ENCODE measurements at places on chromosomes 11 and 22.

DNA sequence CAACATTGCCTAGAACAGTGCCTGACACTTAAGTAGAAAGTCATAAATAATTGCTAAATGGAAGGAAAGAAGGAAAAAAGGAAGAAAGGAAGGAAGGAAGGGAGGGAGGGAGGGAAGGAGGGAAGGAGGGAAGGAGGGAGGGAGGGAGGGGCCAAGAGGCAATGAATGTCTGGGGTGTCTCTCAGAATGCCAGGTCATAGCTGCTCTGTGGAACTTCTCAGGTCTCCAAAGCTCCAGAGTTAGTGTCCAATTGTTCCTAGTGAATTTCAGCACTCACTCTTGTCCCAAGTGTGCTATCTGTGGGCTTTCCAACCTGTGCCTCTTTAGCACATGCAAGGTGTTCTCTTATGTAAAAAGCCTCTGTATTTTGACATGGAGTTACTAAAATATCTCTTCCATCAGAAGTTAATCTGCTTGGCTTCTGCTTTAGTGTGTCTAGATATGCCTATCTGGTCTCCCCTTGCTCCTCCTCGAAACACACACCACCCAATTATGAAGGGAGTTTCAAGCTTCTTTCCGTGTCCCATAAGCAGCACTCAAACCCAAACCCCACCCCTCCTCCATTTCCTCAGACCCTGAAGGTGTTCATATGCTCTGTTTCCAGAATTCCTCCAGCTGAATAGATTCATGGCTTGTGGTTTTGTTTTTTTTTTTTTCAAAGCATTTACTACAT lies 56.5 kb downstream of the FAM76B start:
- DNase-seq, result no peak

GRCh38 chr22:17576470-17576869 lies 13.2 kb downstream of the SLC25A18 start:
- DNase-seq, result no peak

DNA sequence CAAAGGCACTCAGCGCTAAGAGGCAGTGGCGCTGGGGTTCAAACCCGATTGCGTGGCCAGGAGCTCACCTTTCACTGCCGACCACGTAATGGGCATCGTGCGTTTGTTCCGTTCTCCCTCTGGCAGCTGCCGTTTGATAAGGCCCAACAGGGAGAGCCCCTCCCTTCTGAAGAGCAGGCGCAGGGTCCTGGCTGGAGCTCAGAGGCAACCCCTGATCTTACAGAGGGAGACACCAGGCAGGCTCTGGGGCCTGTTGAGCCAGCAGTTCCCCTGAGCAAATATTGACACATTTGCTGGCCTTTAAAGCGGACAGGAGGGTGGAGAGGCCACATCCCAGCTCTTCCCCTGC lies 11.7 kb upstream of the C1QTNF6 start:
- no peak for DNase-seq

- no peak for DNase-seq
Measured at GRCh38 chr11:3010521-3011275, 18.6 kb upstream of the NAP1L4 start.

DNA sequence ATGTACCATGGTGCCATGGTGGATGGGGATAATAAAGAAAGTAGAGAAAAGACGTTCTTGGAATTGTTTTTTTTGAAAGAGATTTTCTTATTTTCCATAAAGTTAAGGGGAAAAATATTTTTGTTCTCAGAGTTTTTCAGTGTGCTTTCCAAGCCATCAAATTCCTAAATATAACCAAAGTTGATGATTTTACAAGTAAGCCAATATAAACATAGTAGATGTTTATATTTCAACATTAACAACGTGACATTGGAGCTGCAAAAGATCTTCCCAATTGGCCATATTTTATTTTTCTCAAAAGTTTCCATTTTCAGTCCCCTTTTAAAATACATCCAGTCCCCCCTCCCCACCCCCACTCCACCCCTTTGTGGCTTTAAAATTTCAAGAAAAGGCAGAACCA lies 80.9 kb upstream of the PICALM start:
- DNase-seq, result no peak

DNA sequence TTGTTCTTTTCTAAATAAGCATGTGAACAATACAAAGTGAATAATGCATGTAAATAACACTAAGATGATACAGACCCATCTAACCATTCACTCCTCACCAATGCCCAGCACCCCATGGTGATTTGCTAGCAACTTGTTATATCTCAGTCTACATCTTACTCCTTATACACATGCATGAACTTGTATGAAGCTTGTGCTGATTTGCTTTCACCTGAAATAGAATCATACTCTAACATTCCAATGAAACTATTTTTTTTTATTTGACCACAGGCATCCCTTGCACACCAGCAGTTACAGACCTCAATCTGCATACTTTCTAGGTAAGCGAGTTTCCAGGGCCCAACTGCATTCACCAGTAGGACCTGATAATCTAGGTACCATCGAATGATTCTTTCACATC lies 873.6 kb downstream of the OPCML start:
- no peak for DNase-seq

DNA sequence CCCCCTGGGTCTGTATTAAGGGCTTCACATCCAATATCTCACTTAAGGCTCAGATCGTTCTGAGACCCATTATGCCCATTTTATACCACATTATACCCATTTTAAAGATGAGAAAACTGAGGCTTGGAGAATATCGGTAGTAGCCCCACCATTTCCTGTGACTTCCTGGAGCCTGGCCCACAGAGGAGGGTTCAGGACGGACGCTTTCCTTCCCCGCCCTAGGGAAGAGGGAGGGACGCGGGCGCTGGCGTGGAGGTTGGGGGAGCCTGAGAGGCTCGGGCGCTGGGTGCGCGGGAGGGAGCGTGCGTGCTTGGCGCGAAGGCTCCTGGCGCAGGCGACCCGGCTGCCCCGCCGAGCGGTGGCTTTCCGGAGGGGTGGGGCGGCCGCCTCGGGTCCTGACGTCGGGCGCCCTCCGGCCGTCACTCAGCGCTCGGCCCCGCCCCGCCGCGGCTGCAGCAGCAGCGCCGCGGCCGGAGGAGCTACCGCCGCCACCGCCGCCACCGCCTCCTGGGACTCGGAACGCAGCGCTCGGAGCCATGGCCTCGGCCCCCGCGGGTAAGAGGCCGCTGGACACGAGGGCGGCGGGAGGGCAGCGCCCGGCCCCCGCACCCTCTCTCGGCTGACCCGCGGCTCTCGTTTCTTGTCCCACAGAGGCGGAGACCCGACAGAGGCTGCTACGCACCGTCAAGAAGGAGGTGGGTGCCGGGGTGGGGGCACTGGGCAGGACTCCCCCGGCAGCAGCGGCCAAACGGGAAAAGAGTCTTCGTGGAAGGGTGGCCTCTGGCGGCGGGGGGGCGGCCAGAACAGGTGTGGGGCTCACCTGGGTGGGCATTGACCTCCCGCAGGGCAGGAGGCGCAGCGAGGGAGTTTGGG lies at the start of gene SGSM1:
SGSM1 (plus strand) TSS at position 422 of the 873 bp plus-strand sequence; CDS start at position 537, 115 bp downstream.
- DNase-seq, result peak; percentile 80

DNA sequence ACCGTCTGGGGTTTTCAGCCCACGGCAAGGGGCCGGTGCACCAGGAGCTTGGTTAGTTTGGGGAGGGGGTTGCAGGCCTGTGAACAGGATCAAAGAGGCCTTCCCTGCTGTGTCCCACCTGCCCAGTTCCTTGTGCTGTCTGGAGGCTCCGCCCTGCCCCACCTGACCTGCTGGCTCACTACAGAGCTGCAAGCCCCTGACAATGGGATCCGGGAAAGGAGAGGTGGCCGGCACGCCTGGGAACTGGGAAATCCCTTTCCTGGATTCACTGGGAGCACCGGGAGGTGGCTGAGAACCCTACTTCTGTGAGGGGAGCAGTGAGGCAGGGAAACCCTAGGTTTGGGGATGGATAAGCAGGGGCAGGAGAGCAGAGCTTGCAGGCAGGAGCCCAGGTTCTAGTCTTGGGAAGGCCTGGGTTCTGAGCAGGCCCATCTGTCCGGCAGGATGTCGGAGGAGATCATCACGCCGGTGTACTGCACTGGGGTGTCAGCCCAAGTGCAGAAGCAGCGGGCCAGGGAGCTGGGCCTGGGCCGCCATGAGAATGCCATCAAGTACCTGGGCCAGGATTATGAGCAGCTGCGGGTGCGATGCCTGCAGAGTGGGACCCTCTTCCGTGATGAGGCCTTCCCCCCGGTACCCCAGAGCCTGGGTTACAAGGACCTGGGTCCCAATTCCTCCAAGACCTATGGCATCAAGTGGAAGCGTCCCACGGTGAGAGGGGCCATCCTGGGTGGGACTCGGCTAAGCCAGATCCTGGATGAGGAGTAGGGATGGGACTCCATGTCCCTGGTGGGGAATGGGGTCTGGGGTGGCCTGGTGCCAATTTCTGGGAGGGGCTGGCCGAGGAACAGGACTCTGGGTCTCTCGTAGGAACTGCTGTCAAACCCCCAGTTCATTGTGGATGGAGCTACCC lies 786 bp downstream of the CAPN1 start:
- no peak for DNase-seq

DNA sequence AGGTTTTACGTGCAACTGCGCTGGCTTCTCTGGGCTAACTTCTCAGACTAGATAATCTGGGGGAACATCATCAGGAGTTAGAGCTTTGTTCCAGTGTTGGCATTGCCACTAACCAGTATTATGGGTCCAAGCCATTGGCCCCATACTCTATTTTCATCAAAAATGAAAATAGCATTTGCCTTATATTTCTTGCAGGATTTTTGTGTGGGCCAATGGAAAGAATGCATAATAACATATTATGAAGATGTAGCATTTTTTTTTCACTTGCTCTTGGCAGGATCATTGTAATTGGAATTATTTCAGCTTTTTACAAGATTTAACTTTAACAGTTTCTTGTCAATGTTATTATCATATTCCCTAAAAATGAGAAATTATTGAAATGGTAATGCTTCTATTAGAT lies 16.1 kb downstream of the ARHGAP42 start:
- DNase-seq, result no peak

DNA sequence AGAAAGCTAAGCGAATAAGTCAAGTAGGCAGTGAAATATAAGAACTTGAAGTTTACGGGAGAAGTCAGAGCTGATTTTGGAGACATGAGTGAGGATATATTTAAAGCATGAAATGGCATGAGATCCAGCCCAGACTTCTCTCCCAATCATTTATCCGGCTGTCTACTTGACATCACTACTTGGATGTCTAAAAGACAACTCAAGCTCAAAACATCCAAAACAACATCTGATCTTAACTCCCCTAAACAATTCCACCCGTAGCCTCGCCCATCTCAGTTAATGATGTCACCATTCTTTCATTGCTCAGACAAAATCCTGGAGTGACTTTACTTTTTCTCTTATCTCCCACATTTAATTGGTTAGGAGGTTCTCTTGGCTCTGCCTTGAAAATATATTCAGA lies 44.5 kb downstream of the WEE1 start:
- no peak for DNase-seq

GRCh38 chr11:69600001-69600400 lies 41.0 kb upstream of the CCND1 start:
- no peak for DNase-seq

DNA sequence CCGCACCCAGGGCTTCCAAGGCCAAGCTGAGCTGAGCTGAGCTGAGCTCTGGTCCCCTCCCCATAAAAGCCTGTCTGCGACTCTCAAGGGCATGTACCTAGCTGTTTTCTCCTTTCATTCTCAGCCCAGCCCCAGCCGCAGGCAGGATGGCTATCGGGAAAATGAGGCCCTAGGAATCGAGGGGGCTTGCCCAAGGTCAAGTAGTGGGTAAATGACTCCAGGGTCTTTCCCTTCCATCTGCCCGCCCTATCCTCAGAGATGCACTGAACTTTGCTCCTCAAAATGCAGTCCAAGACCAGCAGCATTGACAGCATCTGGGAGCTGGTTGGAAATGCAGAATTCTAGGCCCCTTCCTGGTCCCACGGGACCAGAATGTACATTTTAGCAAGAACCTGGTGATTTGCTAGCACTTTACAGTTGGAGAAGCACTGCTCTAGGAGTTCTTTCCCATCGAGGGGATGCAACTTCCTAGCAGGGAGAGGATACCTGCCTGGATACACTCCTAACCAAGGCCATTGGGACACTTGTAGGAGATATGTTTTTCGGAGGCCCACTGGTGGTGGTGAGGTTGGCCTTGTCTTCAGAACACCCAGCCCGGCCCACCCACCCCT lies 43.2 kb upstream of the ACCSL start:
- no peak for DNase-seq

DNA sequence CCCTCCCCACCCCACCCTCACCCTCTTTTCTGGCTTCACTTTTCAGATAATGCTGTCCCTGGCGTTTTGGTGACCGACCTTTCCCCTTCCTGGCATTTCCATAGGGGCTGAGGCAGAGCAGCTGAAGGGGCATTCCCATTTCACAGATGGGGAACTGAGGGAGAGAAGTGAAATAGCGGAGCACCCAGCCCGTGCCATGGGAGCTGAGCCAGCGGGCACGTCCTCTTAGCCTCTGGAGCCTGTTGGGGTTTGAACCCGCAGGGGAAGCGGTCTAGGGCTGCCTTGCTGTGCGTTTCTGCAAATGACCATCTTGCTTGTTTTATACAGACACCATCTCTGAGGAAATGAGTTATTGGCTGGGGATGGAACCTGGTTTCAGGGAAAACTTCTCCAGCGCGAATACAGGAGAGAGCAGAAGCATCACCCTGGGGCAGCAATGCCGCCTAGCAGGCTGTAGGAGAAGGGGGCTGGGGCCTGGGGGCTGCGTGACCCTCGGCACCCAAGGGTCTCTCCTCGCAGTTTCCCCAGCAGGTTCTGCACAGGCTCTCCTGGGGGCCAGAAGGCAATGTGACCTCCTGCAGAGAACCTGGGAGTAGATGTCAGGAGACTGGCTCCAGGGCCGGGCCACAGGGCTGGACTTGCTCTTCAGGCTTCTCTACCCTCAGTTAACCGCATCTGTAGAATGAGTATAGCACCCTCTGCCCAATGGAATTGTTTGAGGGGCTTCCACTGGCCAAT lies 1.5 kb downstream of the PTPRJ start:
- DNase-seq, result no peak

DNA sequence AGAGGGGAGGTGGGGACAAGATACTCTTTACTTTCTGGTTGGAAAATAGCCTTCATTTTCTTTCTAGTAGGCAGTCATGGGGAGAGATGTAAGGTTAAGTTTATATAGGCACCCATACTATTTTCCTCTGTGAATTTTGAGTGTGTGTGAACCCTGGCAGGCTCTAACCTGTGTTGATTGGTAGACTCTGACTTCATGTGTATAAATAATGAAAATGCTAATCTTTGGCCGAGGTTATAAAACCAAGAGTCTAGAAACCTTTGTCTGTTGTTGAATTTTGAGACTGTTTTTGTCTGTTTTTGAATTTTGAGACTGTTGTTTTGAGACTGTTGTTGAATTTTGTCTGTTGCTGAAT lies 14.0 kb downstream of the TRIM44 start:
- DNase-seq, result no peak

DNA sequence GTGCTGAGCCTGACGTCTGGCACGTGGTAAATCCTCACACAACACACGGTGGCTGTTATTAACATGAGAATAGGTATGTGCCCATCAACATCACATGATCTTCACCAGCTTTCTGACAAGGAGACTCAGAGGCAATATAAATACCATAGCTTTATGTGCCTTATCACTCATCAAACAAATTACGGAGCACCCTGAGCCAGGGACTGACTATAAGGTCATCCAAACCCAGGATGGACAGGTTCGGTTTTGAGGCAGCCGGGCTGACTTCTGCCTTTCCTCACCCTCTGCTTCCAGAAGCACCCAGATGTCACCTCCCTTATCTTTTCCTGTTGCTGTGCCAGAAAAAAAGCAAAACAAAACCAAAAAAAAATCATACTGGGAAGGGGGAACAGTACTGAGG lies 5.7 kb upstream of the PLAAT3 start:
- no peak for DNase-seq

GRCh38 chr22:17785185-17786184 lies 11.2 kb upstream of the BID start:
- DNase-seq, result peak; percentile 77

- DNase-seq, result no peak
Measured at GRCh38 chr11:129458278-129458677, 82.6 kb downstream of the BARX2 start.
